ENCODE measurements at places on chromosomes 2 and 18.

DNA sequence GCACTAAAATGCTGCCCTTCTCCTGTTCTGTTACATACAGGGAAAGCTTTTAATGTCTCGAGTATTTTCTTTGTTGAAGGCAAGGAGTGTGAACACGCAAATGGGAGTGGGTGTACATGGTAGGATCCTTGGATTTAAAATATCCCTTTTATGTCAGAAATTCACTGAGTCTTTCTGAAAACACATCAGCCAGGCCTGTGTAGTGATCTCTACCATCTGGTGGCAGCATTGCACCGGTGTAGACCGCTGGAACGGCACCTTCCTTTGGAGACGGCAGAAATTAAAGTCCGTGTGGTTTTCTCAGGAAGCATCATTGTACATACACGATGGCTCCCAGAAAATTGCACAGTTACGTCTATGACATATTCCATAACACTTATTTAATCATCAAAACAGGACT lies 515.8 kb downstream of the GALR1 start:
- DNase-seq: peak; percentile 86

DNA sequence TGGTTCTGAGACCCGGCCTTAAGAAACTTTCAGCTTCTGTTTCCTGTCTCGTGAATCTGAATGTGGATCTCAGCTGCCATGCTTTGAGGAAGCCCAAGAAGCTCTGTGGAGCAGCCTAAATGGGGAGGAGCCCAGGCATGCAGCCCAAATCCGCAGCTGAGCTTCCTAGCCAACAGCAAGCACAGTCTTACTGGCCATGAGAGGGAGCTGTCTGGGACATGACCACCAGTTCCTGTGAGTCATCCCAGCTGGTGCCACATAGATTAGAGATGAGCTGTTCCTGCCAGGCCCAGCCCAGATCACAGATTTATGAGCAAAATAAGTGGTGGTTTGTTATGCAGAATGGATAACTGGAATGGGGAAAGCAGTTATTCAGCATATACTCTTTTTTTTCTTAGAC lies 224.4 kb upstream of the APCDD1 start:
- no peak for DNase-seq

DNA sequence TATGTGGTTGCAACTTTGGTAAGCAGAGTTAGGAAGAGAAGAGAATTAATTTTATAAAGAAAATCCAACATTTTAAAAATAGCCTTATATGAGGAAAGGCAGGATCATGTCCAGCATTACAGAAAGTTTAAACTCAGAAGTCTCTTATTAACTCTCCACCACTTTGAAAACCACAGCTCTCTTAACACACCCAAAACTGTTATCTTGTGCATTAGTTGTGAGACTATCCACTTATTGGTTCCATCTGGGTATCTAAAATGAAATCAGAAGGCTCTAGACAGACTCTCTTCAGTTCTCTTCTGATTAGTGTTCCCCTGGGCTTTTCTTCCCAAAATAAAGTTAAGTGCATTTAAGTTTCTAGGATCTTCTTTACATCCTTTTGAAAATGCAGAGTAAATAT lies 251.5 kb downstream of the TXNL1 start:
- no peak for DNase-seq

- DNase-seq: no peak
Measured at GRCh38 chr2:201996006-201996405, 37.6 kb upstream of the FZD7 start.

DNA sequence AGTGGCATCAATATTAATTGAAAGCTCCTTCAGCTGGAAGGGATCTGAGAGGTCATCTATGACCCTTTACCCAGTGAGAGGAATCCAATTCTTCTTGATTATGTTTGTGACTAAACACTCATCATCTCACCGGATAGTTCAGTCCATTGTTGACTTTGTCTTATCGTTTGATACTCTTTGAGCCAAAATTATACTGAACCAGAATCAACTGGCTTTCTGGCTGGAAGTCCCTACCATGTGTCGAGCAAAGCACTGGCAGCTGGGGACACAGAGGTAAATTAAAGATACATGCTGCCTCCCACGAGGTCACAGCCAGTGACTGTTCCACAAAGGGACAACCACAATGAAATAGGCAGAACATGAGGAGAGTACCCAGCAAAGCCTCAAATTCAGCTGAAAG lies 91.4 kb upstream of the FHL2 start:
- DNase-seq: no peak

- no peak for DNase-seq
Measured at GRCh38 chr2:9315280-9315847, 108.0 kb downstream of the ITGB1BP1 start.

DNA sequence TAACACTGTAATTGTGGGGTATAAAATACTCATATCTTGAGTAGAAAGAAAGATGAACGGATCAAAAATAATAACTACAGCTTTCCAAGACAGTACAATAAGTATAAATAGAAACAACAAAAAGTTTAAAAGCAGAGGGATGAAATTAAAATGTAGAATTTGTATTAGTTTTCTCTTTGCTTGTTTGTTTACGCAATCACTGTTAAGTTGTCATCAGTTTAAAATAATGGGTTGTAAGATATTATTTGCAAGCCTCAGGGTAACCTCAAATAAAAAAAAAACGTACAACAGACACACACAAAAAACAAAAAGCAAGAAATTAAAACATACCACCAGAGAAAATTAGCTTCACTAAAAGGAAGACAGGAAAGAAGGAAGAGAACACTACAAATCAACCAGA lies 18.0 kb upstream of the ABCB11 start:
- DNase-seq: no peak

GRCh38 chr2:20224164-20224715 lies 690 bp downstream of the SDC1 start:
- no peak for DNase-seq

GRCh38 chr2:72112981-72113846 lies 34.4 kb downstream of the CYP26B1 start:
- DNase-seq: no peak

DNA sequence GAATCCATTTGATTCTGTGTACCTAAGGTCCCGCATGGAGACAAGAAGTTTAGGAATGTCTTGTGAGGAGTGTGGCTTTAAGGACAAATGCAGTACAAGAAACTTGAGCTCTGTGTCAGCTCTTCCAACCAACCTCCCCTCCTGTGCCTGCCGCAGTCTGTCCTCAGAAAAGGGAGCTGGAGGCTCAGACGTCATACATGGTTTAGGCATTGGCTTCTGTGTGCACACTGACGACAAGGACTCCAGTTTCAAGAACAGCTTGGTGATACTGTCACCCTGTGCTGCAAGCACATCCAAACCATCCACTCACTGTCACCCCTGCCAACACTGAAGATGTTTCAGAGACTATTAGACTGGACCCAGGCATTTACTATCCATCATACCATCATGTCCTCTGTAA lies 470.4 kb downstream of the IRS1 start:
- no peak for DNase-seq

- DNase-seq: no peak
Measured at GRCh38 chr2:24231461-24231881, 56.6 kb downstream of the FAM228A start.
